Progenitor cell of endocrine pancreas (in vitro differentiated cells): ENCODE measurements at places on chromosomes 11 and 22.

DNA sequence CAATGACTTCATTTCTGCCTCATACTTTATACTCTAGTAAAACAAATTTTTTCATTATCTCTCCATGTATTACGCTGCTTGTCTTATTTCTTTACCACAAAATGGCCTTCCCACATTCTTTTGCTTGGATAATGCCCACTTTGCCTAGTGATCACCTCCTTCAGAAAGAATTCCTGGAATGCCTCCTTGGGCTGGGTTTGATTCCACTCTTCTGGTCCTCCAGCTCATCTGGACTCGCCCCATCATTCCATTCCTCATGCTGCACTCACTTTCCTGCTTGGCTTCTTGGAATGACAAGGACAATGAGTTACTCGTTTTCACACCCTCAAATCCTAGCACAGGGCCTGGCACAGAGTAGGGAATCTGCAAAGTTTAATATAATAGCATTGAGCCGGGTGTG, 475.1 kb upstream of the LARGE1 start:
- DNase-seq = no peak

DNA sequence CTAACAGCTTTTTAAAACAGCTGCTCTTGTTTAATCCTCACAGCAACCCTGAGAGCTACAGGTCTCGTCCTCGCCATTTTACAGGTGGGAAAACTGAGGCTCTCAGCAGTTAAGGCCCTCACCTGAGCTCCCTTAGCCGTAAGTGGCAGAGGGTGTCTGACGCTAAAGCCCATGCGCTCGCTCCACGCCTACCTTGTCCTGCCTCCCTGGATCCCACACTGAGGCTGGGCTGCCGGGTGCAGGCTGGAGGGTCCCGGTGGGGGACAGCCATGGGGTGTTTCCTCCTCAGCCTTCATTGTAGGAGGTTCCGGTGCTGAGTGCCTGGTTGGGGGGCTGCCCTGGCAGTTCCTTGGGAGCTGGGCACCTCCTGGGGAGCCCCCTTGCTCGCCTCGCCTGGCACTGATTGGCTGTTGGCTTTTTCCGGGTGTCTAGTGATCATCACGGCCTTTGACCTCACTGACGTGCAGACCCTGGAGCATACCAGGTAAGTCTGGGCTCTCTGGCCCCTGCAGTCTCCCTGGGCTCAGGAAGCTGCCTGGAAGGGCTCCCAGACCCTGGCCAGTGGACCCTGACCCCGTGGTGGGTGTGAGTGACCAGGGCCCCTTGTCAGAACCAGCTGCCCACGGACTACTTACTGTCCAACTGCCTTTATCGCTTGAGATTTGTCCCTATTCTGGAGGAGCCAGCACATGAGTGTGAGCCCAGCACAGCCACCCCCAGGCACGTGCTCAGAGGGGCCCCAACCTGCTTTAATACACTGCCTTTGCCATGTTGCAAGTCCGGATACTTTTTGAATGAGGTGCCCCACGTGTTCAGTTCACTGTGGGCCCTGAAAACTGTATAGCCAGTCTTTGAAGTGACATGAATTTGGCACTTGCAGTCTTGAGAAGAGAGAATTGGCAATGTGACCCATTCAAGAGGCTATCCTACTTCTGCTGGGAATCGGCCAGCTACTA, 12.6 kb downstream of the RAB36 start:
- no peak for DNase-seq

- DNase-seq = no peak
Measured at GRCh38 chr11:129580278-129580677, 204.6 kb downstream of the BARX2 start.

GRCh38 chr11:131279654-131280384, 90.6 kb upstream of the NTM start:
- no peak for DNase-seq

- no peak for DNase-seq
Measured at GRCh38 chr22:48333323-48333763, 1494.3 kb downstream of the BRD1 start.

DNA sequence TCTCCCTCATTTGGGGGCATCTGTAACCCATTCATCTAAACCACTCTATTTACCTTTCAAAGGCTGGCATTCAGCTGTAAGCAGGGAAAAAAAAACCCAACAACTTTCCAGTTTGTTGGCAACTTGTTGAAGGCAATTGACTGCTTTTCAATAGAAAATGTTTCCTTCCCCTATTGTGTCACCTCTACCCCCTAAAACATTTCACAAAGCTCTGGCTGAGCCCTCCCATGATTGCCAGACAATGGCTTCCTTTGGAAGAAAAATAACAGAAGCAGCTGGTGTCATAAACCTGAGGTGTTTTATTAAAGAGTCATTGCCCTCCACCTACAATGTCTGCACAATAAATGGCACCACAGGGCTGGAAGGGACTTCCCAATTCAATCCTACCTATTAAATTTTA, 22.1 kb upstream of the PSMA1 start:
- no peak for DNase-seq

DNA sequence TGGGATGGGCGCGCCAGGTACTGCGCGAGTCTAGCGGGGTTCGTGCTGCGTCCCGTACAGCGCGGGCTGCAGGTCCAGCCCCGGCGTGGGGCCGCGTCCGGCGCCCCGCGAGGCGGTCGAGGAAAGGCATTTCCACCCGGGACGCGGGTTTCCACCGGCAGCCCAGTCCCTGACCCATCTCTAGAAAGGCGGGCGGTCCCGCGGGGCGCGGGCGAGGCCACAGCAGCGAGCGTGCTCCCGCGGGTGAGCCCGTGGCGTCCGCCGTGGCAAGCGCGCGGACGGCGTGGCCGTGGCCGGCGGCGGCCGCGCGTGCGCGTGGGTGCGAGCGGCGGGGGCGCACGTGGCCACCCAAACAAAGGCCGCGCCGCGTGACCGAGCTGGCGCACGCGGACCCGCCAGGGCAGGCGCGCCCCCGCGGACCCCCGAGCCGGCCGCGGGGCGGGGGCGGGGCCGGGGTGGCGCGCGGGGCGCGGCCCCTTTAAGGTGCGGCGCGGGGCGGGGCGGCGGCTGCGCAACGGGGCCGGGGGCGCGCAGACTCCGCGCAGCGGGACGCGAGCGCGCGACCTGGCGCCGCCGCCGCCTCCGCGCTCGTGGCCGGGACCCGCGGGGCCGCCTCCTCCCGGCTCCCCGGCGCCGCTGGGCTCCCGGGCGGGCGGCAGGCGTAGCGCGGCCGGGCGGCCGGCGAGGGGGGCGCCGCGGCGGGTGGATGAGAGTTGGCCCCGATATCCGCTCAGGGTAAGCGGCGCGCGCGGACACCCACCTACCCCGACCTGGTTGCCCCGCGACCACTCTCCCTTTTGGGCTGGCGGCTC, 39.3 kb upstream of the CELSR1 start:
- peak; percentile 34 for DNase-seq

DNA sequence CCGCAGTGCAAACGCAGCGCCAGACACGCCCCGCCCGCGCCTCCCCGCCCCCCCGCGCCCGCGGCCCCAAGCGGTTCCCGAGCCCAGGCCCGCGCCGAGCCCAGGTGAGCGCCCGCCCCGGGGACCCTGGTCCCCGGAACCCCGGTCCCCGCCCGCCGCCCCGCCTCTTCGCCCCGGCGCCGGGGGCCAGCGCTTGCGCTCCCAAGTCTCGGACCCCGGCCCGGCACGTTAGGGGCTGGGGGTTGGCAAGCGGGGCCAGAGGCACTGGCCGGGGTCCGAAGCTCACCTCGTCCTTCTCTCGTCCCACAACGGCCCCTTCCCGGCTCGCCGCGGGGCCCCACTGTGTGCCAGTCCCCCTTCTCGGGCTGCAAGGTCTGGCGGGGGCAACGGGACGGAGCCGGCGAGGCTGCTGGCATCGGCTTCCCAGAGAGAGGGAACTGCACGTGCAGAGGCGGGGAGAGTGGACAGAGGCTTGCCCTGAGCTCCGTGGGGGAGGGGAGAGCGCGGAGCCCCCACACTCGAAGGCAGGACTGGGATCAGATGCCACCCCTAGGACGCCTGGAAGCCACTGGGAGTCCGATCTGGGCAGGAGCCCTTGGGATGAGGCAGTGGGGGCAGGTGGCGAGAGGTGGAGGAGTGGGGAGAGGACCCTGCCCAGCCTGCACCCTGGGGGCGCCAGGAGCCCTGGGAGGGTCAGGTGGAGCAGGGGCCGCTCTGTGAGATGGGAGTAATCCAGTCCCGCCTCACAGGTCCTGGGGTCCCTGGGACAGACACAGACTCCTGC, 1.8 kb upstream of the AIFM3 start:
- DNase-seq = no peak

DNA sequence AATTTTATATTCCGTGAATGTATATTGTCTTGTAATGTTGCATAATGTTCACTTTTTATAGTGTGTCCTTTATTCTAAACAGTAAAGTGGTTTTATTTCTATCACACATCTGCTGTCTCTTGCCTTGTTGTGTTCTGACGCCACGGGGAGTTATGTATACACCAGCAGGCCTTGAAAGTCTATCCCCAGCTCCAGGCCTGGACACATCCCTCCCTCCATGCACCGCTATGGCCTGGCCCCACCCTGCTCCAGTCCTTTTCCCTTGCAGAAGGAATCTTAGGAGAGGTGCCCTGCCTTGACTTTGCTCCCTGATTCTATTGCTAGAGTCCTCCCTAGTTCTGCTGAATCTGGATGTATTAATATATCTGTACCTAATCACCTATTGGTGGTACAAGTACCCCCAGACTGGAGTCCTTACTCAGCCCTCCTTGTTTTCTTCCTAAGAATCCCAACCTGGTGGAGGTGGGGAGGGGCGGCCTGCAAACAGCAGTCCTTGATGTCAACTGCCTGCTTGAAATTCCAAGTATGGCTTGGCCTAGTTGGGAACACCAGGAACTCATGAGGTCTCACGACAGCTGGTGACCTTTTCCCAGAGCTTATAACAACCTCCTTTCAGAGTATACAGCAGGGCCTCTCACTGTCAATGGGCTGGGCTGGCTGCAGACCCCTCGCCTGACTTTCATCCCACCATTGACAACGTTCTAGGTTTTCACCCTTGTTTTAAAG, 61.6 kb downstream of the TIMP3 start:
- no peak for DNase-seq

DNA sequence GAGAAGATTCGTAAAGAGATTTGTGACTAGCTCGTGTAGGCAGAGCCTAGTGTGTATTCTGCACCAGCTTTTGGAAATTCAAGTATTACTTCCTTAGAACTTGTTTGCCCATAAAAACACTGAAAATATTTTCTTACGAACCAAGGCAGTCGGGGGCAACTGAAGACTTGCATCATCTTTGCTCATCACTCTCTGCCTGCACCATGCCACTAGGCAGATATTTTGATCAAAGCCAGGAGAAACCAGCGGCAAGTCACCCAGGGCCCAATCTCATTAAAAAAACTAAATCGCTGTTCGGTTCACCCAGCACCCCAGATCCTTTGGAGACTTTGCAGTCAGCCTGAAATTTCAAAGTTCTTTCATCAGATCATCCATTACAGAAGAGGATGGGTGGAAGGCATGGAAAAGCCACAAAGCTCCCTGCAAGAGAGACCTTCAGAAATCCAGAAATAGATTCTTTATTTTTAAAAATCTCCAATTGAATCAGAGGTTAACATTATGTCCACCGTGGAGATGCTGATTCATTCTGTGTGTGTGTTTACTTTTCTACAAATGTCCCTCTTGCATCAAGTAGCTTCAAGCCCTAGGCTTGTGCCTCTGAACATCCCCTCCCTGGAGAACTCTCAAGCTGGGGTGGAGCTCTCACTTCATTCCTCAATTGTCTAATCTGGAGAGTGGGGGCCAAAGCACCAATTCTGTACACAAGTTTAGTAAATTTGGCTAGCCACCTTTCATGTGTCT, 78.4 kb downstream of the ETS1 start:
- no peak for DNase-seq

GRCh38 chr11:74932169-74932568, 16.7 kb downstream of the XRRA1 start:
- no peak for DNase-seq

- no peak for DNase-seq
Measured at GRCh38 chr11:69702239-69702691, 1.6 kb downstream of the FGF19 start.

- DNase-seq = no peak
Measured at GRCh38 chr22:22882033-22882717, 5.4 kb upstream of the IGLL5 start.

DNA sequence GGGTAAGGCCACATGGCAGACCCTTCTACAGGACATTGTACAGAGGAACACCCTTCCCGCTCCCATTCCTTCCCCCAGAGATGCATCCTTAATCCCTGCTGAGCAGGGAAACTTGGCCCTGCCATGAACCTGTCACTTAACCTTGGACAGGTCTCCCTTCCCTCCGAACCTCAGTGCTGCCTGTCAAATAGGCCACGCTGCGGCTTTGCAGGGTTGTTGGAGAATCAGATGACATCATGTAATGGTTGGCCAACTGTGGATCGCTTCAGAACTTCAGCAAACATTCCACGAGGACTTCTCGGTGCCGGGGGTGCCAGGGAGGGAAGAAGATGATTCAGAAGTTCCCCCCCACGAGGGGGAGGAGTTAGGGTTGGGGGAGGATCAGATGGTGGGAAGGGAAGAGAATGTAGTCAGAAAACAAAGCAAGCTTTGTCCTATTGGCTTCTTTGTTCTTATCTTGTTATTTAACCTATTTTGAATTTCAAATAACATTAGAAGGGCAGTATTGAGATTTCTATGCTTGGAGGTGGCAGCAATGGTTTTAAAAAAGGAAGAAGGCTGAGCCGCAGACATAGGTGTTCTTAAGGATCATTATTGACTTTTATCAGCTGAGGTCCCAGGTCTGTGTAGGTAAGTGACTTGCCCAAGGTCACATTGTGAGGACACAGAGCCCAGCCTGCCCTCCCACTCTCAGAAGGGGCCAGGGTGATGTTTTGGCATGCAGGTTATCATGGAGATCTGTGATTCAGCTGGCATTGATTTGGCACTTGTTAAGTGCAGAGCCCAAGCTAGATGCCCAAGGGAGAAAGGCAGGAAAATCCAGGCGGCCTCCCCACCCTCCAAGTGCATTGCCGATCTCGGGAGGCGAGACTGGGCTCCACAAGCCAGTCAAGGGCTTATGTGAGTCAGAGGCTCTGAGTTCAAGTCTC, 3.1 kb downstream of the CDC42EP1 start:
- DNase-seq = no peak

DNA sequence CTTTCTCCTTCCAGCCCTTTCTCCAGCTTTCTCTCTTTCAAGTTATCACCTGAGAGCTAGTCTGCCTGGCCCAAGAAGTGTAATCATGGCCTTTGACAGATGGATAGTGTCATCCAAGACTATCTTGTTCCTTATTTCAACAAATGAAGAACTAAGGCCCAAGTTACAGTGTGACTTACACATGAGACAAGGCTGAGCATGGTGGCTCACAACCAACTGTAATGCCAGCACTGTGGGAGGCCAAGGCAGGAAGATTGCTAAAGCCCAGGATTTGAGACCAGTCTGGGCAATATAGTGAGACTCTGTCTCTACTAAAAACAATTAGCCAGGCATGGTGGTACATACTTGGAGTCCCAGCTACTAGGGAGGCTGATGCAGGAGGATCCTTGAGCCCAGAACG, 3.7 kb upstream of the RANGAP1 start:
- no peak for DNase-seq

GRCh38 chr11:113532697-113533424, 57.7 kb upstream of the DRD2 start:
- DNase-seq = peak; percentile 62

- no peak for DNase-seq
Measured at GRCh38 chr22:40443732-40444131, 73.3 kb downstream of the SGSM3 start.
